ENCODE measurements at places on chromosomes 13 and 19.

DNA sequence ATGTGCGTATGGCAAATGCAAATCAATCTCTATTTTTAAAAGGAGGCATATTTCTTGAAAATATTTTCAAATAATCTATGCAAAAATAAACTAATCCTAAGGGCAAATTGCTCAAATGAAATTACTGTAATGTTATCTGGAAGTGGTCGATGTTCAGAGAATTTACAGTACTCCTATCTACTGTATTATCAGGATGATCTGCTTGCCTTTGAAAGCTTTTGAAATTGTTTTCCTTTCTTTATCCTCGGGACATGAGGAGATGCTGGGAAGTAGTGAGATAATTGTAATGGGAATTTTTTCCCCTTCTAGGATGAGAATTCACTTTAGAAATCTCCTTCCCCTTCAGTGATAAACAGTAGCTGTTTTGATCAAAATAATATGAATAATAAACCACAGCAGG is 577.2 kb upstream of the MIR17HG start:
- DNase-seq: no peak

DNA sequence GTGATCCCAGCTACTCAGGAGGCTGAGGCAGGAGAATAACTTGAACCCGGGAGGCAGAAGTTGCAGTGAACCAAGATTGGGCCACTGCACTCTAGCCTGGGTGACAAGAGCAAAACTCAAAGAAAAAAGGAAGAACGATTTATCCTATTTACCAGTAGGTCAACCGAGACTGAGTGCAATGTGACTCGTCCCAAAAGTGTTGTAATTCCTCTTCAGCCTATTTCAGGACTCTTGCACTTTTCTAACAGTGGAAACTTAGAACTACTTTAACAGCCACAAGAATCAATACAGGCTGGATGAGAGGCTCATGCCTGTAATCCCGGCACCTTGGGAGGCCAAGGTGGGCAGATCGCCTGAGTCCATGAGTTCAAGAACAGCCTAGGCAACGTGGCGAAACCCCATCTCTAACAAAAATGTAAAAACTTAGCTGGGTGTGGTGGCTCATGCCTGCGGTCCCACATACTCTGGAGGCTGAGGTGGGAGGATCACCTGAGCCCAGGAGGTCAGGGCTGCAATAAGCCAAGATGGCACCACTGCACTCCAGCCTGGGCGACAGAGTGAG is 4.3 kb upstream of the NR1H2 start:
- DNase-seq: no peak

- no peak for DNase-seq
Observed at GRCh38 chr13:97834250-97834649, 119.2 kb upstream of the IPO5 start.

DNA sequence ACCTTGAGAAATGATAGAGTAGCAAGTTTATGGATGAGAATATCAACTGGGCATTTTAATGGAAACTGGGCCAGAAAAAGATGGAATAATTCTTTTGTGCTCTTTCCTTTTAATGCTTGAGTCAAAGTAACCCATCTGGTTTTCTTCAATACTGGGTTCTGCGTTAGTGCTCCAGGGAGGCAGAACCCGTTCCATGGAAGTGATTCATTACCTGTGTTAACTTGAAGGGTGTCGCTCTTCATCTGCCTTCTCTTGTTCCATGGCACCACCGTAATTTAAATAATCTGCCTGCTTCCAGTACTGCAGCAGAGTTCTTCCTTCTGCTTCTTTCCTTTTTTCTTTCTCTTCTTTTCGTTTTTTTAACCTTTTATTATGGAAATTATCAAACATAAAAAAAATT is 14.7 kb upstream of the USP12 start:
- no peak for DNase-seq

DNA sequence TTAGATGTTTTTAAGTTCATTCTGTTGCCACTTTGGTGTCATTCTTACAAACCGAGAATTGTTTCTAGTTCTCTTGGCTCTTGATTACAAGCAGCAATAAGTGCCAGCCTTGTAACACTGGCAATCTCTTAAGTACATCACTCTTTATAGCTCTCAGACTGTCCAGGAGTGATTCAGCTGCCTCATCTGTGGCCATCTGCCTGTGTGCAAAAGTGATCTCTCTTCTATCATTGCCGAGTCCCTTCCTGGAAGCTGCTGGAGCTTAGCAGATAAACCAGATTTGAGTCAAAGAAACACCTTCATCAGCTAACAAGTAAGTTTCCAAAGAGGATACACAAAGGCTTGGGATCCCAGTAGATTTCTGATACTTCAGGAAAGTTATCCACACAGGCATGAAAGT is 23.2 kb downstream of the STOML3 start:
- no peak for DNase-seq

- no peak for DNase-seq
Observed at GRCh38 chr13:94984958-94985357, 272.6 kb upstream of the SOX21 start.

- peak; percentile 2 for DNase-seq
Observed at GRCh38 chr19:1568320-1569019, at the start of gene MEX3D. TSS of gene MEX3D (minus strand) at chr19:1568325. CDS start at chr19:1568058, 267 bp downstream.

- DNase-seq: no peak
Observed at GRCh38 chr19:14580623-14581237, 2.2 kb upstream of the CLEC17A start.

DNA sequence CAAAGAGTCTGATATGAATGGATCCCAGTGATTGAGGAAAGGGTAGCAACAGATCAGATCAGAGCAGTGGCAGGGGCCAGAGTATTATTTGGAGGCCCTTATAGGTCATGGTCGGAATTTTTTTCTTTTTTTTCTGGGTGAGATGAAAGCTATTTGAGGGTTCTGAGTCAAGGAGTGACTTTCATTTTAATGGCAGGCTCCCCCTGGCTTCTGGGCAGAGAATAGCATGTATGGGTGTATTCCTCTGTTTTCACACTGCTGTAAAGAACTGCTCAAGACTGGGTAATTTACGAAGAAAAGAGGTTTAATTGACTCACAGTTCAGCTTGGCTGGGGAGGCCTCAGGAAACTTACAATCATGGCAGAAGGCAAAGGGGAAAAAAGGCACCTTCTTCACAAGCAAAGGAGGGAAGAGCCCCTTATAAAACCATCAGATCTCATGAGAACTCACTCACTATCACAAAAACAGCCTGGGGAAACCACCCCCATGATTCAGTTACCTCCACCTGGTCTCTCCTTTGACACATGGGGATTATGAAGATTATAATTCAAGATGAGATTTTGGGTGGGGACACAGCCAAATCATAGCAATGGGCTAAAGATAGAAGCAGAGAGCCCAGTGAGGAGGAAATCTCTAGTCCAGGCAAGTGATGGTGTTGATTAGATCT is 3.0 kb upstream of the SLC6A16 start:
- no peak for DNase-seq

- DNase-seq: no peak
Observed at GRCh38 chr13:43878892-43879754, at the start of gene CCDC122. TSS of gene CCDC122 (minus strand) at chr13:43879740. CDS start at chr13:43869376, 10,364 bp downstream.

DNA sequence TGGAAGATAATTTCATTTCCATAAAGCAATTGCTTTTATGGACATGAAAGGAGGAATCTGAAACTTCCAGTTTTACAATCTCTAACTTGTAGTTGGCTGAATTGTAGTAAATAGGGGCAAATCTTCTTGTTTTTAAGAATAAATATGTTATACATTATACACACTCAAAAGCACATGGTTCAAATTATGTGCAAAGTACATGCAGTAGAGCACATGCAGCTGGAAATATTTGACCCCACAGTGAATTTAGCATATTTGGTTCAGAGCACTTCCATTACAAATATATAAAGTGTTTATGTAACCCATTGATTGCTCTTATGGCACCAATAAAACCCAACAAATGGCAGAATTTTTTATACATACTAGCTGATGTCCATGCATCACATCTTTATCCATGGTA is 180.5 kb downstream of the IRS2 start:
- DNase-seq: no peak

DNA sequence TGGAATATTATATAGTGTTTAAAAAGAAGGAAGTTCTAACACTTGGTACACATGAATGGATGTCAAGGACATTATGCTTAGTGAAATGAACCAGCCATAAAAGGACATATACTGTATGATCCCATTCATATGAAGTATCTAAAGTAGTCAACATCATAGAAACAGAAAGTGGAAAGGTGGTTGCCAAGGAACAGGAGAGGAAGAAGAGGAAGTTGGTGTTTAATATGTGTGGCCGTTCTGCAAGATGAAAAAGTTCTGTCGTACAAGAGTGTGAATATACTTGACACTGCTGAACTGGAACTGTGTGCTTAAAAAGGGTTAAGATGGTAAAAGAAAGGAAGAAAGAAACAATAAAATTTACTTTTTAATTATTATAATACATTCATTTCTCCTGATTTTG is 33.1 kb upstream of the C1QTNF9 start:
- DNase-seq: no peak

DNA sequence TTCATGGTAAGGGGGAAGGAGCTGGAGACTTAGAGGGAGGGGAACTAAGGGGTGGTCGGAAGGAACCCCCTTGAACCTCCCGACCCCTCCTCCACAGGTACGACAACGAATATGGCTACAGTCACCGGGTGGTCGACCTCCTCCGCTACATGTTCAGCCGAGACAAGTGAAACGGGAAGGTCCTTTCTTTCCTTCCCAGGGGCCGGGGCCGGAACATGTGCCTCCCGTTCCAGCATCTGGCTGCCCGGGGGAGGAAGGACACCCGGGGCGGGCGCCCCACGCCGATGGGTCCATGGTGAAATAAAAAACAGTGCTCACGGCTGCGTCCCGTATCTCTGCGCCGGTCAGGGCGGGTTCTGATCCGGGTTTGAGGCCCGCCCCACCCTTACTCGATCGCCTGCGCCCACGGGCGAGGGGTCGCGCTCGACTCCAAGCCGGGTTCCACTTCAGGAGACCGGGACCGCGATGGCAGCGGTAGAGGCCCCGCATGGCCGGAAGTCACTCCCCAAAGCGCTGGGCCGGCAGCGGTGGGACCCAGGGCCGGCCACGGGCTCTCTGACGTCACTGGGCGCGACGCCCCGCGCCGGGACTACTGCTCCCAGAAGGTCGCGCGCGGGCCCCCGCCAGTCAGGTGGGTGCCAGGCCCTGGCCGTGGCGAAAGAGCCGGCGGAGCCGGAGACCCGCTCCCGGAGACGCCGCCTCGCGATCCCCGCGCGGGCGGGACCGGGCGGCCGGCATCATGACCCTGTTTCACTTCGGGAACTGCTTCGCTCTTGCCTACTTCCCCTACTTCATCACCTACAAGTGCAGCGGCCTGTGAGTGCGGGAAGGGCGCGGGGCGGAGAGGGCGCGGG is at the start of gene TMEM147:
TSS of gene TMEM147 (plus strand) at position 626 of the 854 bp plus-strand sequence. CDS start at position 740, 114 bp downstream.
- peak; percentile 67 for DNase-seq

DNA sequence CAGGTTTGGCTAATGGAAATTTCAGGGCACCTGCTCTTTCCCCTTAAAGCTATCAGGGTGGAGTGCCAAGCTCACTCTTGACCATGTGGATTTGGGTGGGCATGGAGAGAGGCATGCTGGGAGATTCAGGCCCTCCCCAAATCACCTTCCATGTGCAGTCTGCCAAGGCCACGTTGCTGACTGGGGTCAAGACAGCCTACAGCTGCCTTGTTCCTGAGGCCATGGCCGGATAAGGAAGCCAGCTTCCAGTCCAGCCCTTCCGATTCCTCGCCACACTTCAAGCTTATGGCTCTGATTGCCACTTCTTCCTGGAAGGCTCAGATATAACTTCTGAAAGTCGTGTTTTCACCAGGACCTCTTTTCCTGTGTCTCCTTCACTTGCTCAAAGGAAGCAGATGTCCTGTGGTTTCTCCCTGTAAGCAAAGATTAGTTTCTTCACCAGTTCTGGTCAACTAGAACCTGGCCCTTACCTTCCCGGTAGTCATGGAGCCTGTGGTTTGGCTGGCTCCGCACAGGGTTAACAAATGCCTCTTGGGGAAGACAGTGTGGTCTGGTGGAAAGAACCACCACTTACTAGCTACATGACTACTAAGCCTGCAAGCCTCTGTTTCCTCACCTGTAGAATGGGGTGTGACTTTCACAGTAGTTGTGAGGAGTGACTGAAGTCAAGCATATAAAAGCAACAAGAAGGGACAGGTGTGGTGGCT is 16.1 kb upstream of the TPT1 start:
- no peak for DNase-seq

DNA sequence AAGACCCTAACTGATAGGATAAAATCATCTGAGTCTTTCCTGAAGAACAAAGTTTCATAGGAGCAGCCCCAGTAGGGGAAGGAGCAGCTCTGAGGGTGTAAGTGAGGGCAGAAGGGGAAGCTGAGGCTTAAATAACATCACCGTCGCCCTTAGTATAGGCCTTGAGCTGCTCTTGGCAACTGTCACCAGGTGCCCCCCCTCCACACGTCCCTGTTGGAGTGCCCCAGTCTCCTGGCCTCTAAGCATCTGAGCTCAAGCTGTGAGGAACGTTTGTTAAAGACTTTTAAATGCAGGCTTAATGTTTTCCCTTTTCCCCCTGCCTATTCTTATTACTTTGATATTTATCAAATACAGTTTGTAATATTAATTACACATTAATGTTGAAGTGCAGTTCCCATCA is 170.6 kb downstream of the ZIC5 start:
- no peak for DNase-seq

DNA sequence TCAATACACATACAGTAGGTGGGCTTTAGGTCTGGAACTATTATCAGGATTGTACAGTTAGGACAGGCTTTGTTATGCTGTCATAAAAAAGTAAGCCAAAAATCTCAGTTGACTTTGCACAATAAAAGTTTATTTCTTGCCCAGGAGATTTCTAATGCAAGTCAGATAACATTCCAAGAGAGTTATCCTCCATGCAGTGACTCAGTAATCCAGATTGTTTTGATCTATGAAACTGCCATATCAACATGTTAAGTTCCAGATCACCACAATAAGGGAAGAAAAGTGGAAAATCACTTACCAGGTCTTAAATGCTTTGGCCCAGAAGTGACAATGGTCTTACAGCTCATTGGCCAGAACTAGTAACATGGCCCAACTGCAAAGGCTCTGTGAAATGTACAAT is 636.2 kb upstream of the KLF12 start:
- no peak for DNase-seq

DNA sequence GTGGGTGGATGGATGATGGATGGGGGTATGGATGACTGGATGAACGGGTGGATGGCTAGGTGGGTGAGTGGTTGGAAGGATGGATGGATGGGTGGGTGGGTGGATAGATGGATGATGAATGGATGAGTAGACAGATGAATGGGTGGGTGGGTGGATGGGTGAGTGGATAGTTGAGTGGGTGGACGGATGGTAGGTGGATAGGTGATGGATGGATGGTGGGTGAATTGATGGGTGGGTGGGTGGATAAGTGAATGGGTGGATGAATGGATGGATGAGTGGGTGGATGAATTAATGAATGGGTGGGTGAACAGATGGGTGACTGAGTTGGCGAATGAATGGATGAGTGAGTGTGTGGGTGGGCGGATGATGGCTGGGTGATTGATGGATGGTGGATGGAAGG is 4.9 kb downstream of the SMIM24 start:
- no peak for DNase-seq

DNA sequence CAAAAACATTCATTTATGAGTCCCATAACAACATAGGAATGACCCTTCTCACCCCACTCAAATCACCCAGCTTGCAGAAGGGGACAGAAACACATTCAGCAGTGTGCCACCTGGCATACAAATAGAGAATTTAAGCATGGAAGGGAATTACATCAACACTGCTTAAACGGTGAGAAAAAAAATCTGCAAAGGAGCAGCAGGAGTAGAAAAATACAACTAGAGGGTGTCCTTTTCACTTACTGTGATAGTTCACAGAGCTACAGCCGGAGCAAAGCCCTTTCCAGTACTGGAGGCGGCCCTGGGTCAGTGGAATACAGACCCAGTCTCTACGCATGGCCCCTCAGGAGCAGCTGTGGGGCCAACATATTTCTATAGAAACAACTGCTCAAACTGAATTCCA is 764.3 kb upstream of the ARGLU1 start:
- DNase-seq: peak; percentile 92

- DNase-seq: no peak
Observed at GRCh38 chr13:35531526-35531925, 55.0 kb upstream of the MAB21L1 start.

- no peak for DNase-seq
Observed at GRCh38 chr13:96161141-96161540, 71.2 kb downstream of the HS6ST3 start.

Measured in SHP77 treated with DMSO at 0.1 percent for 48 hours (cell line).